Calu3 (cell line): ENCODE measurements at places on chromosomes 5 and 9.

DNA sequence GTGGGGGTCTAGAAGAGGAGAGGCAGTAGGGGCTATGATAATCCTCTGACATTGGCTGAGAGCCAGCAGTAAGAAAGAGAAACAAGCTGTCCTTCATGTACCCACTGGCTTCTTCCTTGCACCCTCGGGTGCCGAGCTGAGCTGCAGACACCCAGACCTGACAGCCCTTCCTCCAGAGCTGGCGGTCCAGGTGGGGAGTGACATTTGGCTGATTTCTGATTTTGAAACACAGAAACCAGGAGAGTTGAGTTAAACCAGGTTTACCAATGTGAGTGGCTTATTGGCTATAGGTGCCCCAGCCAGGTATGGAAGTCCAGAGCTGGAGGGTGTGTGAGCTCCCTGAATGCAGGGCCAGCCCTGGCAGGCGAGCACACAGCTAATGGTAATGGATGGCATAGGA, 59.2 kb downstream of the GADD45G start:
- no peak for DNase-seq

GRCh38 chr5:13945271-13945670, 783 bp upstream of the DNAH5 start:
- DNase-seq: no peak

DNA sequence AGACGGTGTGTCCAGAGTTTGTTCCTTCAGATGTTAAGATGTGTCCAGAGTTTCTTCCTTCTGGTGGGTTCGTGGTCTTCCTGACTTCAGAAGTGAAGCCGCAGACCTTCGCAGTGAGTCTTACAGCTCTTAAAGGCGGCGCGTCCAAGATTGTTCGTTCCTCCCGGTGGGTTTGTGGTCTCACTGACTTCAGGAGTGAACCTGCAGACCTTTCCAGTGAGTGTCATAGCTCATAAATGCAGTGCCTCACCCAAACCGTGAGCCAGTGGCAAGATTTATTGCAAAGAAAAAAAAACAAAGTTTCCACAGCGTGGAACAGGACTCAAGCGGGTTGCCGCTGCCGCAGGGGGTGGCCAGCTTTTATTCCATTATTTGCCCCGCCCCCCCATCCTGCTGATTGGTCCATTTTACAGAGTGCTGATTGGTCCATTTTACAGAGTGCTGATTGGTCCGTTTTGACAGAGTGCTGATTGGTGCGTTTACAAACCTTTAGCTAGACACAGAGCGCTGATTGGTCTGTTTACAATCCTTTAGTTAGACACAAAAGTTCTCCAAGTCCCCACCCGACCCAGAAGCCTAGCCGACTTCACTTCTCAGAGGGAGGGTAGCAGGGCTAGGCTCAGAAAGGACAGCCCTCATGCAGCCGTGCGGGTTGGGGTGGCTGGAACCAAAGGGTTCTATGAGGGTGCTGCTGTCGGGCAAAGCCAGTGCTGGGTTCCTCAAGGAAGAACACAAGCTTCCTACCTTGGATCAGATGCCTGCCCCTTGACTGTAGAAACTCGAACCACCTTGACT, 9.1 kb upstream of the RNF130 start:
- DNase-seq: no peak

- DNase-seq: no peak
These were observed 671.9 kb downstream of the NR2F1-AS1 start for GRCh38 chr5:92908952-92909601.

DNA sequence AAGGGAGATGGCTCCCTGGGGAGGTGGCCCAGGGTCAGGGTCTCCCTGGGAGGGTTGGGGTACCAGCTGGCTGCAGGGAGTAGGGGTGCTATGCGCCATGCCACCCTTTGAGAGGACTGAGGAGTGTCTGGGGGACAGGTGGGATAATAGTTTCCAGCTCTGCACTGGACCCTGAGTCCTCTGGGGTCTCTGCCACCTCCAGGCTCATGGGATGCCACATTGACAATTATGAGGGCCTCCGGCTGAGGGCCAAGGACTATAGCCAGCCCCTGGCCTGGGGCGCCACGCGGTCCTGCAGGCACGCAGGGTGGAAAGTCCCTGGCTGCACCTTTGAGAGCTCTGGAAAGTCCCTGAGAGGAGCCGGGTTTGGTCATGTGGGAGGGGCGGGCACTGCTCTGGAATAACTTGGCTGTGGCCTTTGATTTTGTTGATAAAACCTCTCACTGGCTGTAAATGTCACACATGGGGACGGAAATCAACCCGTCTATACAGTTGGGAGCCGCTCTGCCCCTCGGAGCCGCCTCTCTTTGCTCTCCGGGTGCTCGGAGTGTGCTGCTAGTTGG, 16.0 kb downstream of the TRAF2 start:
- DNase-seq: peak; percentile 88
